ENCODE measurements at places on chromosomes 4 and X.

DNA sequence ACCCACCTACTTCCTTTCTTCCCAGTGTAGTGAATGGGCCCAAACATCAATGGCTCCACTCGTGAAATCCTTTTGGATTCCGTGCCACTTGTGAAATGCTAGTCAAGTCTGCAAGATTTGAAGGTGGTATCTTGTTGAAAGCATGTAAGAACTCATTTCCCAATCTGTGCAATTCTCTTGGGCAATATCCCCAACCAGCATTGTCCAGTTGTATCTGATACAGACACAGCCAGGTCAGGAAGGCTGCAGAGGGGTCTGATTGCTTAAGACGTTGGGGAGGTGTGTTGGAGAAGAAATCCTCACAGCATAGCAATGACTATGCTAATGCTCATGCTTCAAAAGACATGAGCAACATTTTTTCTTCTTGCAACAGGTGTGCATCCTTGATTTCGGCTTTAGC, 164.8 kb downstream of the VEGFC start:
- DNase-seq: no peak

DNA sequence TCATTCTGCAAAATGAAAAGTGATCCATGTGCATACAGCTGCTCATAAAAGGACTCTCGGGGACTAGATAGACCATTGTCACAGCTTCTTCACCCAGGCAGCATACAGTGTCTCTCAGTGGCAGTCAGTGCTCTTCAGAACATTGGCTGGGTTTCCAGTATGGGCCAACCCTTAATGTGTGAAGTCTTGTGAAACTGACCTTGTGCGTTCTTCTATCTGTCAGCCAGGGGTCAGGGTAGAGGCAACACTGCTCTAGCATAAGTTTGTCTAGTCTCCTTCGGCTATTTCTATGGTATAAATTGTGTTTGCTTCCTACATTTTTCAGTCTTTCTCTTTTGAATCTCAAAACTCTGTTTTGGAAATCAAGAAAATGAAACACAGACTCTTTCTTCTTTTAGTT, 37.0 kb upstream of the SMIM31 start:
- no peak for DNase-seq

GRCh38 chr4:133618963-133619362, 469.9 kb downstream of the PCDH10 start:
- no peak for DNase-seq

DNA sequence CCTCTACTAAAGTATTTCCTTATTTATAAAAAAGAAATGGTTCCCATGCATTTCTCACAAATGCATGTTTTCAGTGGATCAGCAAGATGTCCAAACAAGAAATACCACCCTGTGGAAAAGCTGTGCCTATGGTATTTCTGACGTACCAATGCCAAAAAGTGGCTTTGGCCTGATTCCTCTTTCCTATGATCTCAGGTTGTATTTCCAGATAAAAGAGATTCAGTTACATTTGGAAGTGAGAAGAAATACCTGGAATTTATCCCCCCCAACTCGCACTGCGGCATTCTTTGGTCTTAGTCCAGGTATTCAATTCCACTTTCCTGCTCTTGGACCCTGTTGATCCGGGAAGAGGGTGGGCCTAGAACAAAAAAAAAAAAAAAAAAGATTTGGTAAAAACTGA, 815.9 kb upstream of the FRG1 start:
- no peak for DNase-seq

DNA sequence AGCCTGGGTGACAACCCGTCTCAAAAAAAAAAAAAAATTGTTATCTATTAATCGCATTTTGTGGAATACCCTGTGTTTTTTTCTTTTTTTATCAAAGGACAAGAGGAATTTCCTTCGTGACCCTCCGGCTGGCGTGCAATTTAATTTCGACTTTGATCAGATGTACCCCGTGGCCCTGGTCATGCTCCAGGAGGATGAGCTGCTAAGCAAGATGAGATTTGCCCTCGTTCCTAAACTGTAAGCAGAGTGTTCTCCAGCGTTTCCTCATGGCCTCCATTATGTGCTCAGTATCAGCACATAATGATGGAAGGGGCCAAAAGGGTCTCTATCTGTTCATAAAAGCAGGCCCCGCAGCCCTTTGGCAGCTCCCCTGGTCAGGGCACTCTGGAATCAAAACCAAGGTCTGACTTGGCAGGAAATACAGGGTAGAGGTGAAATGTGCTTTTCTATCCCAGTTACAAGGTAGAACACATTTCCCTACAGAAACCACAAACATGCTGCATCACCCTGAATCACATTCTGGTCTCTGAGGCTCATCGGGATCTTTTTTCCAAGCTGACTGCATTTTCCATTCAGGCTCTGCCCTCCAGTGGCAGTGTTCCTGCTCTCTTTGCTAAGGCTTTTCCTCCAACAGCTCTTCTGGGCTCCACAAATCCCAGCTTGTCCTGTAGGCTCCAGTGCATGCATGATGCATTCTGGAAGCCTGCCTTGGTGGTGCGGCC, 24.4 kb downstream of the SYAP1 start:
- DNase-seq: no peak

DNA sequence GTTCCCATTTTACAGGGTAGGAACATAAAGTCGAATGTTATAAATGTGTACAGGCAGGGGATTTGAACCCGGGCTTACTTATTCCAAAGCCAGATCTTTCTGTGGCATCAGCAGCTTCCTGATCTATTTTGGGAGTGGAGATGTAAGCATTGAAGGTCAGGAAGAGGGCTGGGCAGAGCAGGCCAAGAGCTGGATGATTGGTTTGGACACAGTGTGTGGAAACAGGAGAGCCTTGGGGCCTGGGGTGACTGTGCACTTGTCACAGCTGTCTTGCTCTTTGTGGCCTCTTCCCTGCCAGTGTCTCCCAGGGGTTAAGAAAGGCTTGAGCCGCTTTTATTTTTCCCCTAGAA, 127.9 kb upstream of the ENPP6 start:
- DNase-seq: no peak

DNA sequence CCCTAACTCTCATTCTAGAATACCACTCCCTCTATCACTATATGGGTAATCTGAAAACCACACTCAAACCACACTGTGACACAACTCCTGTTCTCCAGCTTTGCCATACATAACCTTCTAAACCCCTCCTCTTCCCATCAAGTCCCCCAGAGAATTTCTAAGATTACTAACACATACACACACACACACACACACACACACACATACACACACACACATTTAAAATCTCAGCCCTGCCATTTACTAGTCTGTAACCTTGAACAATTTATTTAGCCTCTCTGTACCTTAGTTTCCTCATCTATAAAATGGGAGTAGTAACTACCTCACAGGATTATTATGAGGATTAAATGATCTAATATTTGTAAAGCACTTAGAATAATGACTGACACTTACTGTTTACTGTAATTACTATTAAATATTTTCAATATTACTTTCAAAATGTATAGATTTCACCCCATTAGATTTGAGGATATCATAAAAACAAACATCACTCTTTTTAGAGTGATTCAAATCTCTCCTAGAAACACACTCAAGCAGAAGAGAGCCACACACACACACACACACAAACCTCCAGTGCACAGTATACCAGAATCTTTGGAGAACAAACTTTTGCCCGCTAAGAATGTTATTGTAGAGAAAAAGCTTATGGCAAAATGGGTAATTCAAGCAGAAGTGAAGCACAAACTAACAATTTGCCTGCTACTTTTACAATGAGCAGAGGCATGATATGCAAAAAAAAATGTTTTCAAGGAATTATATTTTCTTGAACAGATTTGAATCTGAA, 3.8 kb downstream of the ANKRD50 start:
- no peak for DNase-seq

- no peak for DNase-seq
These were observed 460.7 kb upstream of the CTSO start for GRCh38 chr4:156414406-156414805.

DNA sequence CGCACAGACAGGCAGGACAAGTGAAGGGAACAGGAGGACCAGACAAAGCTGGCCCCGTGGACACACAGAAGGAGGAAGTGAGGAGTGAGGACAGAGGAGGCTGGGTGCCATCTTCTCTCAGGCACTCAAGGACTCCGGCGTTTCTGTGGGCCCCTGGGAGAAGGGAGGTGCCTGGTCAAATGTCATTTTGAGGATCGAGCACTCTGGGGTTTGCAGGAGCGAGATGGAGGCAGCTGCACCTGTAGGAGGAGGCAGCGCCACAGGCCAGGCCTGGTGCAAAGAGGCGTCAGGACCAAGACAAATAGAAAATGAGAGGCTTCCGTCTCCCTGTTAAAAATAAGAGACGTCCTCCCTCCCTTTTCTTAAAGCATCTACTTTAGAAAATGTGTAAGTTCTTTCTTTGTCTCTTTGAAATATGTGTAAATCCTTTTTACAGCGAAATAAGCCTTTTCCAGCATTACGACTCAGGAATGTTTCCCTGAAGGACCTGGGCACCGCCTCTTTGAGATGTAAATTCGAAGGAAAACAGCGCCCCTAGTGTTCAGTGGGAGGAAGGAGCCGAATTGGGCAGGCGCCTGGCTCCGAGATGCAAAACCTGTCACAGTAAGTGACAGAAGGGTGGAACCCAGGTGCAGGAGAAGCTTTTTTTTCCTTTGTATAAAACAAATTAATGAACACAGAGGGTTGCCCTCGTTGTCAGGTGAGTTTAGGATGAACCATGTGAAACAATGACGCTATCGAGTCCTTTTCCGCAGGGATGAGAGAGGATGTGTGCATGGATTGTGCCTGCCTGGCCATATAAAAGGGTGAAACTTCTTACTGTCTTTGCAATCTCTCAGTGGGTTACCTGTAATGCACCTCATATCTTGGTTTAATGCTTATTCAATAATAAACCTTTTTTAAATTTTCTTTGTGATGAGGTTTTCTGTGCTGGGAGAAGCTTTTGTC, 1.4 kb upstream of the C4orf50 start:
- no peak for DNase-seq

- peak; percentile 11 for DNase-seq
These were observed 101.2 kb upstream of the CBLL2 start for GRCh38 chrX:22171287-22172060.

DNA sequence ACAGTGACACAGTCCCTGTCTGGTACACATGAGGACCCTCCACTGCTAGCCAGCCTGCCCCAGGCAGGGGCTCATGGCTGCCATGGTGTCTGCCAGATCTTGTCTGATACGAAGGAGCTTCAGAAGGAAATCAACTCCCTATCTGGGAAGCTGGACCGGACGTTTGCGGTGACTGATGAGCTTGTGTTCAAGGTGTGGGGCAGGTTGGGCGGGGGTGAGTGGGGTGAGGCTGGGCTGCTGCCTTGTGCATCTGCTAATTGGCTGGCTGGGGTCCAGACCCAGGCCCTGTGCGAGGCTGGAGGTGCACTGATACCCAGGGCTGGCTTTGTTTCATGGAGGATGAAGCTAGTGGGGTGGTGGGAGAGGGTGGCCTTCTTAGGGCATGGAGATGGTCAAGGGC, 13.8 kb downstream of the CCDC22 start:
- no peak for DNase-seq

DNA sequence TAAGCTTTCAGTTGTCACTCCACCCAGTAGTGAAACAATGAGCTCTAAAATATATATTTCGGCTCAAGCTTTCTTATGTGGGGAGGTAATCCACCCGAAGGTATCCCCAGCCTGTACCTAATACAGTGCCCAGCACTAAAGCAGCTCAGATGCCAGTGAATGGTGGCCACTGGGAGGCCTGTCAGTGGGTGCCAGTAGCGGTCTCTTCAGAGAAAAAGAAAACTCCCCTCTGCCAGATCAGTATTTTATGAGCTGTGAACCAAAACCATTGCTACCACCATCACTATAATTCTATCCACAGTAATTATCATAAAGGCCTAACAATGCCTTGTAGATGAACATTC, 835 bp upstream of the NFKB1 start:
- DNase-seq: no peak

GRCh38 chr4:101145021-101145420, 202.3 kb downstream of the PPP3CA start:
- no peak for DNase-seq

DNA sequence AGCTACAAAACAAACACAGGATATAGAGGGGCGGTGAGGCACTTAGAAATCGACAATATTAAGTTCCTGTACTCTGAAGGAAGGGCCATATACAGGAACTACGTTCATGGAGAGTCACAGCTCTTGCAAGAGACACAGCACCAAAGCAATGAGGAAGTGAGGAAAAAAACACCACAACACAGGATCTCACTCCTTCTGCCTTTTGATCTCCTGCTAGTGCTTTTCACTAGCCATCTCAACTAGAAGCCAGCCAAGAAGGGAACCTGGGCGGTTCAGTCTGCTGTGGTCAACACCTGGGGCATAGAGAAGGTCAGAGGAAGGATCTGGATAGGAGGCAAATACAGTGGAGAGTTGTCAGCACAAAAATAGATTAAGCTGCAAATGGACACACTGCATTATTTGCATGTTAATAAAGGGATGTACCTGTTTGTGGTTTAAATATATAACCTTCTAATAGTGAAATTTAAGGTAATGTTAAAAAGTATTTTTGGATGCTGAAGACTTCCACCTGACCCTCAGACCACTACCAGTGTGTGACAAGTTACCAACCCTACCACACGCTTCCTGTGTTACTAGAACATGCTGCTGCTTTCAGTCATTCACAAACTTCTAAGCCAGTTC, 104.6 kb downstream of the DTHD1 start:
- DNase-seq: no peak

DNA sequence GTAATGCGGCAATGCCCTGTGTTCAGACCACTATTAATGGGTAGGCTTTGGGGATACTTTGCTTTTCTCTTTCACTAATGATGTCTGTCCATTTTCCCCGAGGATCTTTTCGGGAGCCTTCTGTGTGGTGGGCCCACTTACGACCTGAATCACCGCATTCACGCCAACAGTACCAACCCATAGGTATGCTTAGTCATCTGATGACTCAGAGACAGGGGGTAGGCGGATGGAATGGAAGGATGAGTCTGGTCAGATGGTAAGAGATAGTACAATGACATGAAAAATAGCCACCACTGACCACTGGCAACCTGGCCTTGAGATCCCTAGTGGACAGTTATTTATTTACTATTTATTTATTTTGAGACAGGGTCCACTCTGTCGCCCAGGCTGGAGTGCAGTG, 76.0 kb upstream of the DHRSX start:
- no peak for DNase-seq

GRCh38 chrX:3522101-3522650, 175.7 kb upstream of the MXRA5 start:
- DNase-seq: no peak

- DNase-seq: no peak
These were observed 23.9 kb upstream of the TMSB4X start for GRCh38 chrX:12950851-12951594.

DNA sequence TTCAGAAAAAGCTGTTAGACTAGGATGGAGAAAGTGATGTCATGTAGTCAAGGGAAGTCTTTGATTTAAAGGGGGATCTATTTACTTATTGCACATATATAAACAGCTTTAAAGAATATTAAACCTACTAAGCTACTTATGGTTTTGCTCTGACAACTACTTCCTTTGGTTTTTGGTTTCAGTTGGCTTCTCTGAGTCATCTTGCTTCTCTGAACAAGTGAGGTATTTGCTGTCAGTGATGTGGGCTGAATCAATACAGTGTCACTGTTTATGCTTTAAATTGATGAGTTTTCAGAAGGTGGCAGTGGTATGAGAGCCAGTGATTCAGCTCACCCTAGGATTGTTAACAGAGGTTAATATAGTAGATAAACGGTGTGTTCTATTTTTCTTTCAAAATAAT, 75.1 kb downstream of the CEP44 start:
- no peak for DNase-seq

- DNase-seq: no peak
These were observed 41.9 kb upstream of the NEUROG2 start for GRCh38 chr4:112557676-112558411.

GRCh38 chr4:21709031-21709430, 239.5 kb downstream of the KCNIP4 start:
- DNase-seq: no peak

GRCh38 chr4:98430708-98431403, 169.7 kb downstream of the RAP1GDS1 start:
- no peak for DNase-seq

- no peak for DNase-seq
These were observed 20.2 kb downstream of the ZDHHC9 start for GRCh38 chrX:129823522-129823921.

Measured in NCI-H524 treated with DMSO at 0.1 percent for 48 hours (cell line).